ENCODE measurements at places on chromosomes 12 and 14.

- no peak for DNase-seq
These were observed 1.0 kb upstream of the PLEKHA5 start for GRCh38 chr12:19128485-19128884.

GRCh38 chr12:62505786-62506185 lies 39.2 kb downstream of the MON2 start:
- no peak for DNase-seq

DNA sequence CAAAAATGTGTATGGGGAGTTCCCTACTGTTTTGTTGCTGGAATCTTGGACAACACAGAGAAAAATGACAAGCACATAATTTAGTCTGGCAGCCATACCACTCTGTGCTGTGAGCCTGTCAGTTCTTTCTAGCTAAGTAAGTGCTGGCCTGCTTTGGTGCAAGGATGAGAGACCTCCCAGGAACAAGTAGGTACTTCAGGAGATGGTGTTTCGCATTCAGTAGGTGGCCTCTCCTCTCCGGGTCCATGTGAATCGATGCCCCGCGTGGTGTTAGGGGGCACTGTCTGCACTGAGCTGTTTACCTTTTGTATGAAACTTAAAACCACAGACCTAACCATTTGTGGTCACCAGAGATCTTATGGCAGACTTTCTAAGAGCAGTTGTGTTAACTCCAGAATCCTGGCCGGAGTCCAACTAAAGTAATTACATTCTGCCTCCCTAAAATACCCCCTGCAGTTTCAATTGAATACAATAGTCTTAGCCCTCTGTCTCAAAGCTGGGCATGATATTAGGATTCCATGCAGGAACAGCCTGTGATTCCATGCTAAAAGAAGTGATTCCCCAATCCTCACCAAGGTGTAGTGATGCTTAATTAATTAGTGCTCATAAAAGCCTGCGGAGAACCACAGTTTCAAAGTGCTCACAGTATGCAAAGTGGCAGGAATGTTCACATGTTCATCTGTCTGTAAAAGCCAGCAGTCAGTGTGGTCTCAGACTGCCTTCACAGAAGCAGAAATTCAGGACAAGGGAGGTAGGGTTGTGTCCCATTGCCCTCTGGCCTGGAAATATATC lies 64.2 kb downstream of the LLPH start:
- DNase-seq = no peak

DNA sequence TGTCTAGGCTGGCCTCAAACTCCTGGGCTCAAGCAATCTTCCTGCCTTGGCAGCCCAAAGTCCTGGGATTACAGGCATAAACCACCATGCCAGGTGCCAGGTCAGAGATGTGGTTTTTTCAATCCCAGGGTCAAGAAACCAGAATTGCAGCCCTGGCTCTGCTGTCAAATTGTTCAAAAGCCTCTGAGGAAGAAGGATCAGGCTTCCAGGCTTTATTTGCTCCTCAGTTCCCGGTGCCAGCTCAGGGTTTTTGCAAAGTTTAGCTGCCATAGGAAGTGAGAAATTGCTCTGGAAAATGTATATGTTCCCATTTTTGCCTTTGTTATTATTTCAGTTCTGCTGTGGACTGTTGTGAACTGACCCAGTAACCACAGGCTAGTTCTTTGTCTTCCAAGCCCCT lies 28.7 kb downstream of the WNT5B start:
- DNase-seq = no peak

DNA sequence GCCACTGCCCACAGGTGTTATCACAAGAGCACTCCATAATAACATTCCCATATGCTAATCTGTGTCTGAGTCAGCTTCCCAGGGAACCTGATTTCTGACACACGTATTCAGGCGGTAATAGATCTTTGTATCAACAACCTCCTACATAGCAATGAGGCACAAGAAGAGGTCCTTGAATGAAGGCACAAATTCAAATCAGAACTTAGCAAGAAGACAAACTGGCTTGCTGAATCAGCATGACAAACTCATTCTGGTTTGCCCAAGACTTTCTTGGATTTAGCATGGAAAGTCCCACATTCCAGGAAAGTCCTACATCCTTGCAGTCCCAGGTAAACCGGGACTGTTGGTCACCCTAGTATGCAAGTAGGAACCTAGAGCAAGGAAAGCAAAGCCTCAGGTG lies 33.9 kb upstream of the RNU6-7 start:
- no peak for DNase-seq

GRCh38 chr12:3119756-3120601 lies 42.8 kb downstream of the TSPAN9 start:
- no peak for DNase-seq

GRCh38 chr12:79119796-79120195 lies 255.2 kb downstream of the SYT1 start:
- DNase-seq = no peak

DNA sequence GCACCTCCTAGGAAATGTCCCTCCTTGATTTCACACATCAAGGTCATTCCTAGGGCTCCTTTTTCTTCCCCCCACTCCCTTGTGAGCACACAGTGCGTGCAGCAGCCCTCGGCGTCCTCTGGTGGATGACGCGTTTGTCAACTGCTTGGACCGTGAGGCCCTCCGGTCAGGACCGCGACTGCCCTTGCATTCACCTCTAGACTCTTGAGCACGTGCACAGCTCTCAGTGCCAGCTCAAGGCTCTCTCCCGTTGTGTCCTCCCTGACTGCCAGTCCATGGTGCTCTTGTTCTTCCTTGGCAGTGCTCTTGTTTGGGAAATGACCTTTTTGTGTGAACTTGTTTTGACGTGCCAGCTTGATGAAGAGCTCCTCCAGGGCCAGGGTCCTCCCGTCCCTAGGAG lies 67.9 kb downstream of the TSPAN9 start:
- peak; percentile 79 for DNase-seq

- peak; percentile 92 for DNase-seq
These were observed 83.9 kb downstream of the ARL6IP4 start for GRCh38 chr12:123064366-123064765.

DNA sequence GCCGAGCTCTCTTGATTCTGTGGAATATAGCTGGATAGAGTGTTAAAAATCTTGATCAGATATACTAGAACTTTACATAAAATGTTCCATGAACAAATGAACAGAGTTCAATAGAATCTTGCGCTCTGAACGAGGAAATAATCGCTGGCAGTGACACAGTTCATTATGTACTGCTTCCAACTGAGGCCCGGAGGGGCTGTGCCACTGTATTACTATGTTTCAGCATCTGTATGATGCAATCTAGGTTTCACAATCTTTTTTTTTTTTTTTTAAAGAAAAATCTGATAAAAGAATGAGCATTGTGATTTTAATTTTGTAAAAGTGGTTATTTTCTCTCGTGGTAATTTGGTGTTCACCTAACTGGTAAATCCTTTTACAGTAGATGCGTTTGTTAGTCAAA lies 77.2 kb downstream of the FERMT2 start:
- no peak for DNase-seq

DNA sequence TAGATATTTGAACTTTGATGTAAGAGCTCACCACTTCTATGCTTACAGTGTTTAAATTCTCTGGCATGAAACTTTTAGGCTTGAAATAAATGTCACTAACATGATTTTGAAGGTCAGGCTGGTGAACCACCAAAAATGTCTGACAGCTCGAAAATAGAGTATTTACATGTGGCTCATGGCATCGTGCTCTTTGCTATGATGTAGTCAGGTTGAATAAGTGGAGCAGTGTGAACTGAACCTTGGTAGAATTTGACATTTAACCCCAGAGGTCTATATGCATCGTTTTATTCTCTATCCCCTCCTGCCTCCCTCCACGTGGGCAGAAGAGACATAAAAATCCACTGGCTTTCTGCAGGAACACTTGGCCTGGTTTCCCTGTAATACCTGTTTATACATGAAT lies 369.7 kb upstream of the ATP2B1 start:
- DNase-seq = no peak

DNA sequence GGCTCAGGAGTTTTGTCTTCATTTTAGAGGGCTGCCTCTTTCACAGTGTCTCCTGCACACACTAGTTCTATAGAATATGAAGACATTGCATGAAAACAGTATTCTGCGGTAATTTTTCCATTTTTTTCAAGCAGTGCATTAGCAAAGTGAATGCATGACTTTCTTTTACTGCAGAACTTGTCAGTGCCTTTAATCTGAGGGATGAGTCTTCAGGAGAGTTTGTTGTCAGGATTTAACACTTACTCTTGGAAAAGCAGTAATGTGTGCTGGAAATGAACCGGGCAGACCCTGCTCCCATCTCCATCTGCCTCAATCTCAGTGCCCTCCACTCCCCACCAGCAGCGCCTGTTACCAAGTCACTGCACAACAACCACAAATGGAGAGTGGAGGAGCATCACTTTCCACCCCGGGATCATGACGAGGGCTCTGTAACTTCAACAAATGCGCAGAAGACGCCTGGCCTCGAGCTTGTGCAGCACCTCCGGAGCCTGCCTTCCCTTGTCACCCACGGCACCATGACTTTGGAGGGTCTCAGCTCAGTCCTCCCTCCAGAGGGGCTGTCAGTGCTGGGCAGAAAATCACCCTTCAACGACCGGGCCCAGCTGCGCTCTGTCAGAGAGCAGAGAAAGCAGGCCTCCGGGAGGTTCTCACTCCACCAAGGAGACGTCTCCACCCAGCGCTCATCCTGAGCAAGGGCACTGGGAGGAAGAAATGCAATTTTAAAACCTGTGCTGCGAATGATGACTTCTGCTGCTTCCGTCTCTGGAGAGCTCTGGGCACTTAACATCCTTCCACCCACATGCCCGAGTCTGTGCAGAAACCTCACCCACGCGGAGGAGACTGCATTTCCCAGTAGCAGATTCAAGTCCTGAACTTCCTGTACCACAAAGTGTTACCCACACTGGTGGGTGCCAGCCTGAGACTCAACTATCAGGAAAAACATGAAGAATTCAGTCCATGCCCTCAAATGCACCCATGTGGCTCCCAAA lies 255.7 kb downstream of the ADGRD1 start:
- DNase-seq = no peak

DNA sequence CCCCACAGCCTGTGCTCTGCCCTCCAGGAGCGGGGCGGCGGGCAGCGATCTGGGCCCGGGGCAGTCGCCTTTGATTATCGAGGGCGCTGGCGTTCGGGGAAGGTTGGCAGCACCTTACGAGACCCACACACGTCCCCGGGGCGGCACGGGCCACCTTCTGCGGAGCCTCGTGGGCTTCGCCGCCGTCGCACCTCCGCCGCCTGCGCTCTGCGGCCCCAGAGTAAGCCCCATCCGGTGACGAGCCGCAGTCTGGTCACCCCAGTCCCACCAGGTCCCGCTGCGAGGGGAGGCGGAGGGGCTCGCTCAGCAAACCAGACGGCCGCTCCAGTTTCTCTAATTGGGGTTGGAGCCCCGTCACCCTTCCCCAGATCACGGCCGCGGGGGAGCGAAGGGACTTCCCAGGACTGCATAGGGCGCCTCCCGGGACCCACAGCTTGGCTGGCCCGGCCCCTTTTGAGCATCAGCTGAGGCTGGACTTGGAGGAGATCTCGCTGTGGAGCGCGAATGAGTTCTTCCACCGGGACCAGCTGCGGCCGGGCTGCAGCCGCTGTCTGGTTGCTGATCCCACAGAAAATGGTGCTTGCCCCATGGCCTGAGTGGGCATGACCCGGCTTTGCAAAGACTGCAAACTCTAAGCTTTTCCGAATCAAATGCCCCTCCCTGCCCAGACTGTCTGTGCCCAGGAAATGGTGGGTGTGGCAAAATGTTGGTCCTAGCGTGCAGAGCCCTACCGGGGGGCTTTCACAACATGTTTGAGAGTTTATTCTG lies 560 bp downstream of the LGALS3 start:
- DNase-seq = no peak

- no peak for DNase-seq
These were observed 134.6 kb downstream of the RBM19 start for GRCh38 chr12:113831476-113831875.

DNA sequence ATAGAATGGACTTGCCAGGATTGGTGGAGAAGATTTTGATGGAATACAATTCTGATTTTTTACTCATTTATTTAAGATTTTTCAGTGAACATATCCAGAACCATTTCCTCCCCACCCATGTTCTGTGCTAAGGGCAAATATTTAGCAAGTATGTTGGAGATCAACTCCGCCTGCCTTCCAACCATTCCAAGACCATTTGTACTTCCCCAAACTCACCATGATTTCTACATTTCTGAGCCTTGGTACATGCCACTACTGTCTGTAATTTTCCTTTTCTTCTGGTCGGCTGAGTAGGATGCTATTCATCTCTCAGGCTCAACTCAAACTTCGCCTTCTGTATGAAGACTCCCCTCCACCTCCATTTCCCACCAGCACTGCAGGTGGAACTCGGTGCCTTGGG lies 150.6 kb downstream of the NTF3 start:
- no peak for DNase-seq

DNA sequence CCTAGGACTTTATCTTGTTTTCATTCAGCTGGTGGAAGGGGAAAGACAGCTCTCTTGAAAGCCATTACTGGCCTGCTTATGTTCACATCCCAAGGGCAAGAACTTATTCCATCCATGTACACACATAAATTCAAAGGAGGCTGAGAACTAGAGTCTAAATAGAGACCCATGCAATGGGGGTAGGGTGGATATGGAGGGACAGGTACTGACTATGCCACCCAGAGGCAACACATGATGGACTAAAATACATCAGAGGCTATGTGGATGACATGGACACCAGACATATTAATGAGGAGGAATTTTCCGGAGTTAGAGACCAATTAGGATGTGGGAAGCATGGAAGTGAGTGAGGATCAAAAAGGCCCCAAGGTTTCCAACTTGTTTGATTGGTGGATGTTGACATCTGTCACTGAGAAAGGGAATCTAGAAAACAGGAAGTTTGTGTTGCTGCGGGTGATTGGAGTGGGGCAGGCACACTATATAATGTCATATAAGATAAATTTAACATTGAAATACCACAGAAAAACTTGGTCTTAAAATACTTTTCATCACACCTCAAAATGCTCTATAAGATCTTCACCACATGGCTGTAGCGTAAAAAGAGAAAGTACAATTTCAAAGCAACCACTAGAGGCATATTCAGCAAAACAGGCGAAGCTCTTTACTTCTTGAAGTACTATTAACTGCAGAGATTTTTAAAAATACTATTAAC lies 130.4 kb downstream of the GRIP1 start:
- no peak for DNase-seq

DNA sequence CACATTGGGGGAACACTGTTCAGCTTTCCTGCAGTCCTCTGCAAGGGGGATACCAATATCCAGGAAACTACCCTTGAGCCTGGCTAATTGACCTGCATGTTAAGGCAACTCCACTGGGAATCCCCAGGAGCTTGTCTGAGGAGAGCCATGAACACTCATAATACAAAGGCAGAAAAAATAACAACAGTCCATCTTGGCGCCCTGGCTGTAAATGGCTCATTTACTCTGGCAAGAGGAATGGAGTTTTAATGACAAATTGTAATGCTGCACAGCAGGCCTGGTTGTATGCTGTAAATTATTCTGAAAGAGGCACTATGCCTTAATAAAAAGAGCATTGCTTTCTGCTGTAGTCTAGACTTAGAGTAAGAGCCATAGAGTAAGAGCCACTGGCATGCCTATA lies 58.3 kb downstream of the SLC8A3 start:
- DNase-seq = no peak

- DNase-seq = no peak
These were observed 4.4 kb upstream of the AP4S1 start for GRCh38 chr14:31020834-31021575.

GRCh38 chr14:34424488-34424887 lies 37.6 kb downstream of the SPTSSA start:
- DNase-seq = no peak

GRCh38 chr14:85531587-85532373 lies 1.8 kb downstream of the FLRT2 start:
- DNase-seq = no peak
